ENCODE measurements at places on chromosomes 3 and 15.

DNA sequence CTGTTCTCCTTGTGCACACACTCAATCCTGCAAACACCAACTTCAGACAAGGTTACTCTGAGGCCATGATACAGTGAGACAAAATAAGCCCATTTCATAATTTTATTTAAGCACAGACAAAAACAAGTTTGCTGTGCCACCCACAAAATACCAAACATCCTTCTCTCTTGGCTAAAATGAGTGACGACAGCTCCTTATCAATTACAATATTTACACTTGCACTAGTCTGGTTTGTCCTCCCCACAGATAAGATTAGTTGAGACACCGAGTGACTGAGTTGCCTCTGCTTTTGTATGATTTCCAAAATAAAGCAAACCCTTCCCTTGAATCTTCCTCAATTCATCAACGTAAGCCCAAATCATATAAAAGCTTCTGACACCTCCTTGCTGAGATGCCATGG lies 233.5 kb upstream of the ATP10A start:
- no peak for DNase-seq

- DNase-seq: no peak
Measured at GRCh38 chr3:141926929-141927328, 50.5 kb downstream of the ATP1B3 start.

GRCh38 chr3:156728267-156728985 lies 54.0 kb downstream of the TIPARP start:
- no peak for DNase-seq

- no peak for DNase-seq
Measured at GRCh38 chr3:118960876-118961450, 73.7 kb downstream of the IGSF11 start.

- DNase-seq: no peak
Measured at GRCh38 chr3:129037093-129037419, 23.5 kb upstream of the GP9 start.

- DNase-seq: no peak
Measured at GRCh38 chr15:92502336-92502735, 108.7 kb downstream of the ST8SIA2 start.

- DNase-seq: no peak
Measured at GRCh38 chr3:106176734-106177133, 307.9 kb upstream of the CBLB start.

DNA sequence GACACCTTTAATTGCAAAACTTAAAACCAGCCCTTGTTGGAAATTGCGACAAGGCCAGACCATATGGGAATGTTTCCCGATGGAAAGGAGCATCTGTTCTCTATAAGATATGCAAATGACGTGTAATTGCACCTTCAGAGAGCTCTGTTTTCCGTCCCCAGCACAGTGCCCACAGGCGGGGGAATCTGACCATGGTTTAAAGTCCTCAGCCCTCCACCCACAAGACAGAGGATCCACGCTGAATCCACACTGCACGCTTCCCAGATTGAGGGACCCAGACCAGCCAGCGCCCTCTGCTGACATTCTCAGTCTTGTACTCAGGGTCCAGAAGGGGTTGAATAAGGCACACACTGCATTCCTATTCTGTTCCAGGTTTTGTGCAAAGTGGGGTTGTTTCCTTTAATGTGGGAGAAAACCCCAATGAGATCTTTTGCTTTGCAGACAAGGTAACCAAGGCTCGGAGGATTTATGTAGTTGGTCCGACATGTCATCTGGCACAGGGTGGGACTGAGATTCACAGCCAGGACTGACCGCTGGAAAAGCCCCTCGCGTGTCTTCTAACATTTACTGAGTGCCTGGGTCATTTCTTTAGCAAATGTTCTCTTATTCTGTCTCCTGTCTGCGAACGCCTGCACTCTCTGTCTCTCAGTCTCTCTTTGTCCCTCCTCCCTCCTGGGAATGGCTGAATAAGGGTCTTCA lies 36.8 kb upstream of the KLHL25 start:
- no peak for DNase-seq

DNA sequence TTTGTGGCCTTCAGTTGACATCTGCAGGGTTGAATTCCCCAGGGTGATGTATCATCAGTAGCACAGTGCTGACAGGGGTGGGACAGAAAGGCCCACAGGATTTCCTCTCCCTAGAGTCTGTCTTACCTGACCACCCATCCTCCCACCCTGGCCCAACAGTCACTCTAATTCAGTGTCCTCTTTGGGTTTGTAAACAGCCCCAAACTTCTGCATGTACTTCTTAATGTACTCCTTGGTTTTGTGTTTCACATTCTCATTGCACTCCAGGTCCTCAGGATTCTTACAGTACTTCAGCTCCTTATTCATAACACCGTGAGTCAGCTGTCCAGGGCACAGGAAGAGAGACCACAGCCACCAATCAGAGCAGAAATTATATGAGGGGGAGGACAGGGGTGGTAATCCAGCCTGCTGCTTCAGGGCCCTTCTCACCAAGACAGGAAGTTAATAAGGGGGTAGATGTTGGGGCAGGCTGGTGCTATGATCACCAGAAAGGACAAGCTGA lies 37.5 kb downstream of the NBEAL2 start:
- DNase-seq: no peak

DNA sequence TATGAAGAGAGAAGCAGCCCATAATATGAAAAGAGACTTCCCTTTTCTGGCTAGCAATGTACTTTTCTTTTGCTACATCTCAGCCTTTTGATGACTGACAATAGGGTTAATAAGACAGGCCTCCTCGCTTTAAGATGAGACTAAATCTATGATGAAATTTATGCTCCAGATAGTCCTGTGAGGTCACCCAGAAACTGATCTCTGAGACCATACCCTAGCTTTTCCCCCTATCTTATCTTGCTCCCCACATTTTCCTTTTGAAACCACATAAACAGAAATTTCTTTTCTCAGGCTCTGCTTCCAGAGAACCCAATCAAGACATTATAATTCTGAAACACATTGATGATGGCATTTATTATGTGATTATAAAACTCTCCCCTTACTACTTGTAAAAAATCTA lies 168.8 kb upstream of the CADM2 start:
- DNase-seq: no peak
